ENCODE measurements at places on chromosomes 2 and 18. TPM values are rescaled to one million over a fixed set of nuclear protein-coding genes. Genes with fewer than 3 reads are reported as not detected.

DNA sequence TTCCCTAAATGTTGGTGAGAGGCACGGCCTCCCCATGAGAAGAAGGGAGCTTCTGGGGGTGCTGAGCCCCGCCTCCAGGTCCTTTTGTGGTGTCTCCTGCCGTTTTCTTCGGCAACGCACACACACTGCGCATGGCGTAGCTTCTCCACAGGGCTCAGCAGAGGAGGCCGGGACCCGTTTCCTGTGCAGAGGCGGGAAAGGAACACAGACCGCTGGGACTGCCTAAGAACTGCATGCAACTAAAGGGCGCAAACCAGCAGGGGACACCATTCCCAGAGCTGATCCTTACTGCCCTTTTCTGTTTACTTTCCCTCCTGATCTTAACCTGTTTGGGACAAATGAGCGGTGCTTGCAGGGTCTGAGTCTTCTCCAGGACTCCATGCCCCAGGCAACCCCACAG lies 90.3 kb upstream of the CAPN13 start:
- DNase-seq: no peak

GRCh38 chr2:135030826-135031225 lies 16.4 kb downstream of the MAP3K19 start:
- no peak for DNase-seq

Gene C2orf42
- 7.1 TPM for total RNA-seq

Gene ERFE
- 0.29 TPM for total RNA-seq

GRCh38 chr18:58549814-58550339 lies 79.0 kb downstream of the ALPK2 start:
- DNase-seq: no peak

DNA sequence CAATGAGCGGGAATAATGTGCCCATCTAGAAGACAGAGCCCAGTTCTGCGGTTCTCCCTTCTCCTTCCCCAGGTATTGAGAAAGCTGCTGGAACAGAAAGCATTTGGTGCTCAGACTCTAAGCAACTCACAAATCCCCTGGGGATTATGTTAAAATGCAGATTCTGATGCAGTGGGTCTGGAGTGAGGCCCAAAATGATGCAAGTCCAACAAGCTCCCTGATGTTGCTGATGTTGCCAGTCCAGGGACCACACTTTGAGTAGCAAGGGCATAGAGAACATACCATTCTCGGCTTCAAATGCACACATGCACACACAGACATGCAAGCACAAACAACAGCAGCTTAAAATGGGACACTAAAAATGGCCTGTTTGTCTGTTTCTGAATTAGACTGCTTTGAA lies 274.8 kb upstream of the NCKAP5 start:
- no peak for DNase-seq

DNA sequence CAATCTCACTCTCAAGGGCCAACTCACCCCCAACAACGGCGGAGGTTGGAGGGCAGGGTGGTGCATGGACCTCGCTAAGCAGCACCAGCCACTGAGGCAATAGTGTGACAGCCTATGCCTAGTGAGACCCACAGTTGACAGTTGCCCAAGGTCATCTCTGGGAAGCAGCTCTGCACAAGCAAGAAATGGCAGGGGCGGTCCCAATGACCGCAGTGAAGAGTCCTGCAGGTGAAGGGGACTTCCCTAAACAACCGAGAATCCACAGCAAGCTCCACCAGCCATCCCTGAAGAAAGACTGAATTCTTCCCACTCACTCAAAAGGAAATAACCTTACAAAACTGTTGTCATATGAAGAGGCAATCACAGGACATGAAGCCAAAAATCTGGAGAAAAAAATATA lies 313.4 kb upstream of the ID2 start:
- DNase-seq: no peak

GRCh38 chr2:226869371-226869770 lies 33.5 kb downstream of the RHBDD1 start:
- DNase-seq: no peak

- no peak for DNase-seq
Measured at GRCh38 chr2:95074663-95075439, 46.8 kb downstream of the MRPS5 start.

GRCh38 chr2:3703236-3703756 lies at the start of gene DCDC2C:
DCDC2C (plus strand) TSS chr2:3703575; CDS start chr2:3703752, 177 bp downstream.
- DNase-seq: no peak

GRCh38 chr2:187906021-187906420 lies 351.8 kb upstream of the TFPI start:
- DNase-seq: no peak

Gene COL5A2
- 12.6 TPM for total RNA-seq

DNA sequence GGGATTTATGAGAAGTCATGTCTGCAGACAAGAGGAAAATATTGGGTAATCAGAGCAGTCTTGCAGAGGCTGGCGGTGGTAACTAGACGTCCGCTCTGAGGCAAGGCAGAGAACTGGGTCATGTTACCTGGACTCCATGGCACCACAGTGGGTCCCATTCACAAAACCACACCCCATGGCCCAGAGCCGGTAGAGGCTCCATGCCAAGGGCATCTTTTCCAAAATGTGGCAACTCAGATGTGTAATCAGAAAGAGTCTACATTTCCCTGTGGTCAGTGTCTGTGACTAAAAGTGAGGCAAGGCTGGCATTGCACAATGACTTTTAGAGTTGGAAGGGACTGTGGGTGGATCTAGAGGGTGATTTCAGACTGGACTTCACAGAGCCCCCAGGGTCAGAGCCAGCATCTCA lies 113.1 kb downstream of the MREG start:
- DNase-seq: no peak

Gene DNAJC5G
- total RNA-seq: not detected

GRCh38 chr2:220036431-220036830 lies 409.0 kb downstream of the SLC4A3 start:
- no peak for DNase-seq

Gene CNTNAP5
- total RNA-seq: 0.09 TPM

DNA sequence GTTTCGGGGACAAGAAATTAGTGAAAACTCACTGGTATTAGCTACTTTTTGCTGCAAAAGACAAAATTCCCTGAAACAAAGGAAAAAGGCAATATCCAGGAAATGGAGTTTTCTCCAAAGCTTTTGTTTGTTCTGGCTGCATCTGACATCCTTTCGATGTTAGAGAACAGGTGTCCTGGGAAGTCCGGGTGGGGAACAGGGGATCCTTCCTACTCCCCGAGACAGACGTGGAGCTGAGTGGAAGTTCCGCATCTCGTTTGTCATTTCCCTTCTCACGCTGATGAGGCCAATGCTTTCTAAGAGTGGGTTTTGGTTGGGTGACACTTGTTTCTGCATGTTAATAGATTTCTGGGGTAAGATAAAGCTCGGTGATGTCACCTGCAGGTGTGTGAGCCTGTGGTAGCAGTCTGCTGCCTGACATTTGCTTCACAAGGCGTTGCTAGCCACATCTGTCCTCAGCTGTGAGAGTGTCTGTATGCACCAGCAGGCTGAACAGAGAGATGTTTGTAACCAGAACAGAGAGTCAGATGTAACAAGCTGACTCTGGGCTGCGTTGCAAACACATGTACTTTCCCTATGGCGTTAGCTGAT lies 125.9 kb downstream of the ACOXL start:
- DNase-seq: no peak

DNA sequence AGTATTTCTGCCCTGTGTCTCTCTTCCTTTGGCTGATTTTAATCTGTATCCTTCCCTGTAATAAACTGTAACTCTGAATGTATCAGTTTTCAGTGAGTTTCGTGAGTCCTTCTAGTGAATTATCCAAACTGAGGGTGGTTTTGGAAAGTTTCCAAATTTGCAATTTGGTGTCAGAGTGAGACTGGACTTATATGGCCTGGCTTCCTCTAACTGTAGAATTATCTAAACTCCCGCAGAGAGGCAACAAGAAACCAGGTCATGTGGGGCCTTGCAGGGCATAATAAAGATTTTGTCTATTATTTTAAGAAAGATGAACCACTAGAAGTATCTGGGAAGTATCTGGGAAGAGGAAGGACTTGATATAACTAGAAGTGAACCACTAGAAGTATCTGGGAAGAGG lies 95.3 kb upstream of the RNF152 start:
- no peak for DNase-seq

DNA sequence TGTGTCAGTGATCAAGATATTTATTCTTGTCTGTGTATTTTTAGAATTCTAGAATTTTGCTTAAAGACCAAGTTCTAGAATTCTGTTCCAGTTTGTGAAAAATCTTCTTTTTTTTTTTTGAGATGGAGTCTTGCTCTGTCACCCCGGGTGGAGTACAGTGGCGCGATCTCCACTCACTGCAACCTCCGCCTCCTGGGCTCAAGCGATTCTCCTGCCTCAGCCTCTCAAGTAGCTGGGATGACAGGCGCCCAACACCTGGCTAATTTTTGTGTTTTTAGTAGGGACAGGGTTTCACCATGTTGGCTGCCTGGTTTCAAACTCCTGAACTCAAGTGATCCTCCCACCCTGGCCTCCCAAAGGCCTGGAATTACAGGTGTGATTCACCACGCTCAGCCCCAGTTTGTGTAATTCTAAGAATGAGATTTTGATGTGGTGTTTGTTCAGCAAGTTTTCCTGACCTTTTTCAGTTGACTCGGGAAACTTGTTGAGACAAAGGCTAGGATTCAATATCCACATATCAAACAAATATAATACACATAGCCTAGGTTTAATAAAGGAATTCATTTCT lies 3.6 kb downstream of the EIF5B start:
- no peak for DNase-seq

Gene CYP1B1
- 26.9 TPM for total RNA-seq

Gene YES1
- 35.2 TPM for total RNA-seq

Gene CDH2
- 1.0 TPM for total RNA-seq

Gene AKAIN1
- 0.55 TPM for total RNA-seq

- no peak for DNase-seq
Measured at GRCh38 chr2:7625392-7626138, 708.4 kb downstream of the RNF144A start.

Gene HOXD8
- total RNA-seq: 0.63 TPM

DNA sequence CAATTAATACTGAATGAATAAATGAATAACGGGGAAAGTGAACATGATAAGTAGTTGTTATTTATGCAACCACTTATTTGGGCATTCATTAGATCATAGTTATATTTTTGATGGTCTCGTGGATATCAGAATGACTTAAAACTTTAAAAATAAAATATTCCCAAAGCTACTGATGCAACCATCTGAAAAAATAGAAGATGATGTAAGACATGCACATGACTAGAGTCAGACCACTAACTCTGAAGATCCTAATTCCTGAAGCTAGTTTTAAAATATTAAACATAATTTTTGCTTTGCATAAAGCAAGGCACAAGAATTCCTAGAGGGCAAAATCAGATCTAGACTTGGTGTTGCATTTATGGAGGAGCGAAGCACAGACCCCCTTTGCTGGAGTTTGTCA lies 616.1 kb downstream of the IRS1 start:
- no peak for DNase-seq

Gene DLGAP1
- total RNA-seq: 0.28 TPM

DNA sequence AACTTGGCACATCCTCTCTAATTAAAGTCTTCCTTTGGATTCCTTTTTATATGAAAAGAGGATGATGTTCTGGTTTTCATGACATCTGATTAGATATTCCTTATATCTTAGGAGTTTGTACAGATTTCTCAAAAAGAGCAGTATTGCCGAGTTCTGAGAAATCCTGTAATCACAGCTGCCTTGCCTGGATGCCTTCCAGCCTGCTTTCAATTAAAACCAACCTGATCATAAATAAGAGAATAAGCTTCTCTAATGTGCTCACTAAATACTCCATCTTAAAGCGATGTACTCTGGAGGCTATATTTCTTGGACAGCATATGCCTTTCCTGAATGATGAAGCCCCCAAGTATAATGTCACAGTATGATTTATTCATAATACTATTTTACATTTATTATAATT lies 1203.8 kb upstream of the PIK3C3 start:
- no peak for DNase-seq

Gene LRP2
- not detected for total RNA-seq

- no peak for DNase-seq
Measured at GRCh38 chr2:169397697-169398096, 35.4 kb upstream of the LRP2 start.

DNA sequence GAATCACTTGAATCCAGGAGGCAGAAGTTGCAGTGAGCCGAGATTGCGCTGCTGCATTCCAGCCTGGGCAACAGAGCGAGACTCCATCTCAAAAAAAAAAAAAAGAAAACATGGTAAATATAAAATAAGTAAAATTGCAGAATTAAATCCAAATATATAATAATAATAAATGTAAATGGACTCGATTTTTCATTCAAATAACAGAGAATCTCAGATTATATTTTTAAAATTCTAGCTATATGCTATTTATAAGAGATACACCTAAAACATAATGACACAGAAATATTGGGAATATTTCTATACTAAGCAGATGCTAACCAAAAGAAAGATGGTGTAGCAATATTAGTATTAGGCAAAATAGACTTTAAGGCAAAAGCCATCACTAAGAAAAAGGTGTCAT lies 15.1 kb upstream of the NEURL3 start:
- no peak for DNase-seq

Gene ZNF804A
- total RNA-seq: not detected

Gene ATP8B1
- total RNA-seq: 35.6 TPM

Gene DARS1
- total RNA-seq: 30.2 TPM

Gene RTP5
- not detected for total RNA-seq

Data from pancreas (tissue), 10 donors.